Activated CD4-positive, alpha-beta T cell treated with anti-CD3 and anti-CD28 coated beads for 48 hours (primary cell): ENCODE measurements at places on chromosomes 13 and 19.

- no peak for DNase-seq
Measured at GRCh38 chr13:47281991-47282390, 385.1 kb upstream of the HTR2A start.

- no peak for DNase-seq
Measured at GRCh38 chr19:2774953-2775555, 8.0 kb downstream of the SGTA start.

GRCh38 chr19:5317321-5317720, 23.3 kb downstream of the PTPRS start:
- no peak for DNase-seq

- DNase-seq, result no peak
Measured at GRCh38 chr13:86881390-86881789, 789.8 kb upstream of the SLITRK5 start.

- DNase-seq, result no peak
Measured at GRCh38 chr13:66943530-66943929, 286.6 kb downstream of the PCDH9 start.

- peak; percentile 64 for DNase-seq
Measured at GRCh38 chr19:1028062-1028926, 1.9 kb downstream of the CNN2 start.

DNA sequence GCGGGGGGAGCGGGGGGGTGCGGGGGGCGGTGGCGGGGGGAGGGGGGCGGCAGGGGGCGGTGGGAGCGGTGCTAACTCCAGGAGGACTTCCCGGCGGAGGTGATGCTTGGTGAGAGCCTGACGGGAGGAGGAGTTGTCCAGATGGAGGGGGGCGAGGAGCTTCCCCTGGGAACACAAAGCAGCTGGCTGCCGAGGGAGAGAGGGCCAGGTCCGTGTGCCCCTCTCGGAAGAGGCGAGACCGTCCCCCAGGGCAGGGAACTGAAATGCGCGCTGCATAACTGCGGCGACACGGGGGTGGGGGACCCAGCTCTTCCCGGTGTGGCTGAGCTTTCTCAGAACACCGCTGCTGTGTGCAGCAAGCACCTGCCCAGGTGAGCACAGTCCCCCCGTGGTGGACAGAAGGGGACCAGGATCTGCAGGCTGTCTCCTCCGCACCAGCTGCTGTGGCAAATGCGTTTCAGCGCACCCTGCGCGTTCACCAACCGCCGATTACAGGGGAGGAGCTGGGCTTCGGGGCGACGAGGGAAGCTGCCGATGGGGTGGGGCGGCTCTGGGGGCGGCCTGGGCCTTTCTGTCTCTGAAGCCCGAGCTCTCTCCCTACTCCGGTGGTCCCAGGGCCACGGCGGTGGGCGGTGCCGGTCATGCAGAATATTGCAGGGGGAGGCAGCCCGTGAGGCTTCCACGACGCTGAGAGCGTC, 54.7 kb upstream of the F7 start:
- DNase-seq, result no peak

GRCh38 chr13:30446126-30446500, 19.6 kb downstream of the HMGB1 start:
- DNase-seq, result no peak

- peak; percentile 81 for DNase-seq
Measured at GRCh38 chr19:2461751-2462634, 5.2 kb upstream of the LMNB2 start.

DNA sequence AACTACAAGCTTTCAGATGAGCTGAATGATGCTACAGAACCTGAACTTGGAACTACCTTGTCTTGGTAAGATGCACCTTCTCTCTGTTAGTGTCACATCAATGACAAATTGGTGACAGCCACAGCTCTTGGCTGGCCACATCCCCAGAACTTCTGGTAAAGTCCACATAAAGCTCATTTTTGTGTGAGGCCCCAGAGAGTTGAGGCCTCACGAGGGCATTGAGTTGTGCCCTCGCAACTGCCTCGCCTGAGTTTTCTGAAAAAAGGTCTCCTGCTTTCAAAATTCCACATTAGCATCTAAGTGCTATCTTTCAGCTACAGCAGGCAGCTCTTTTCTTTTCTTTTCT, 42.6 kb downstream of the MRPL57 start:
- DNase-seq, result no peak

DNA sequence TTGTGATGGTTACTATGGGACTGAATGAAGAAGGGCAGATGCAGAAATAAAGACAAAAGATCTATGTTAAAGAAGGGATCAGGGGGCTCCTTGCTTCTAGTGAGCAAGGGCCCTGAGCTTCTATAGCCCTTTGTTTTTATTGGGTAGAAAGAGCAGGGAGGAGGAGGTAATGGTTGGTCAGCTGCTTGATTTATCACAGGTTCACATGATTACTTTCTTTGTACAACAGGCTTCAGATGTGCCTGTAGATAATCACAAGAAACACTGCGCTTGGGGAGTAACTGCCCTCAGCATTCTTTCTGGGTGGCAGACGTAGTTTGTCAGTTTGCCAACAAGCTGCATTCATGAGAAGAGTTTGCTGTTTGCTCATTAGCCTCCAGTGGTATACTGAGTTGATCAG, 4.8 kb upstream of the ZNF439 start:
- no peak for DNase-seq

GRCh38 chr19:35153701-35154524, 622 bp upstream of the FXYD5 start:
- peak; percentile 89 for DNase-seq

GRCh38 chr19:29596885-29597525, 9.1 kb upstream of the POP4 start:
- DNase-seq, result no peak

DNA sequence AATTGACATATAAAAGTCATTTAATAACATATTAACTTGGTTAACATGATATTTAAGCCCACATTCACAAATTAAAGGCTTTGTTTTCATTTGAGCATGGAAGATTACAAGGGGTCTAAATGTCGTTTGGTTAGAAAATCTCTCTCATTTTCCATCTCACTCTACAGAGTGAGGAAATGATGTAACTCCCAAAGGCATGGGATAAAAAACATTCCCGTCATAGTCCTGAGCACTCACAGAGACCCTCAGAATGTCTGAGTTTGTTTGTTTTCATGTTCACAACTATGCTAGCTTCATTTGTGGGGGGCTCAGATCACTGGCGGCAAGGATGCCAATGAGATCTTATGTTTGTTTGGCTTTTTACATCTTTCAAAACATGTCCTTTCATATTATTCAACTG, 307.5 kb downstream of the TBC1D4 start:
- no peak for DNase-seq

- DNase-seq, result no peak
Measured at GRCh38 chr13:113990321-113990837, 16.5 kb upstream of the C13orf46 start.

- DNase-seq, result no peak
Measured at GRCh38 chr19:15576526-15577156, 38.4 kb upstream of the CYP4F8 start.

- peak; percentile 85 for DNase-seq
Measured at GRCh38 chr19:18058208-18059009, 28.3 kb downstream of the IL12RB1 start.

GRCh38 chr13:27834095-27834494, 41.8 kb downstream of the GSX1 start:
- DNase-seq, result no peak

DNA sequence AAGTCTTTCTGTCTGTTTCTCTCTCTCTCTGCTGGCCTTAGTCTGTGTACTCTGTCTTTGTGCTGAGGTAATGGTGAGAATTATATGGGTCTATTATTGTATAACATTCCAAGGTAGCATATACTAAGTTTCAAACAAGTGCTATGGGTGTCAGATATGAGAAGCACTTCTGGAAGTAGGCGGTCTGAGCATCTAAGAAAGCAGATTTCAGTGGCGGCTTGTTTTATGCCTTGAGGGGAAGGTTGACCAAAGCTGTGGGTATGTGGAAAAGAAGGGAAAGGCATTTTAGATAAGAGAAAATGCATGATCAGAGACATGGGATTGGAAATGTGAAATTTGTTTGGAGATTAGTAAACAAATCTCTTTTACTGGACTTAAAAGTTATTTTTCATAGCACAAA, 348.5 kb downstream of the RFC3 start:
- no peak for DNase-seq

DNA sequence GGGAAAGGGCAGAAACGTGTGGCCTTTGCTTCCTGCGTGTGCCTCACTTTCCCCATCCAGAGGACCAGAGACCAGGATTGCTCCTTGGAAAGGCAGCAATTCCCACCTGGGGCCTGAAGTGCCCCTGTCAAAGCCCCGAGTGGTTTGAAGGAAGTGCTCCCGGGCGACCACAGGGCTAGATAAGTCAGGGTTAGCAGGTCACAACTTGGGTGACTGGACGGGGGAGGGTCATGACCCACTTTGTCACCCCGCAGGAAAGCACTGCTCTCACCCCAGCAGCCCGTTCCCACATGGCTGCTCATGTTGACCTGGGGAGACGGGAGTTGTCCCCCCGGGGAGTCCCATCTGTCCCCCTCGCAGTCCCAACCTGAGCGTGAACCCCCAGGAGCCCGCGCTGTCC, 459 bp downstream of the PRAM1 start:
- DNase-seq, result no peak

DNA sequence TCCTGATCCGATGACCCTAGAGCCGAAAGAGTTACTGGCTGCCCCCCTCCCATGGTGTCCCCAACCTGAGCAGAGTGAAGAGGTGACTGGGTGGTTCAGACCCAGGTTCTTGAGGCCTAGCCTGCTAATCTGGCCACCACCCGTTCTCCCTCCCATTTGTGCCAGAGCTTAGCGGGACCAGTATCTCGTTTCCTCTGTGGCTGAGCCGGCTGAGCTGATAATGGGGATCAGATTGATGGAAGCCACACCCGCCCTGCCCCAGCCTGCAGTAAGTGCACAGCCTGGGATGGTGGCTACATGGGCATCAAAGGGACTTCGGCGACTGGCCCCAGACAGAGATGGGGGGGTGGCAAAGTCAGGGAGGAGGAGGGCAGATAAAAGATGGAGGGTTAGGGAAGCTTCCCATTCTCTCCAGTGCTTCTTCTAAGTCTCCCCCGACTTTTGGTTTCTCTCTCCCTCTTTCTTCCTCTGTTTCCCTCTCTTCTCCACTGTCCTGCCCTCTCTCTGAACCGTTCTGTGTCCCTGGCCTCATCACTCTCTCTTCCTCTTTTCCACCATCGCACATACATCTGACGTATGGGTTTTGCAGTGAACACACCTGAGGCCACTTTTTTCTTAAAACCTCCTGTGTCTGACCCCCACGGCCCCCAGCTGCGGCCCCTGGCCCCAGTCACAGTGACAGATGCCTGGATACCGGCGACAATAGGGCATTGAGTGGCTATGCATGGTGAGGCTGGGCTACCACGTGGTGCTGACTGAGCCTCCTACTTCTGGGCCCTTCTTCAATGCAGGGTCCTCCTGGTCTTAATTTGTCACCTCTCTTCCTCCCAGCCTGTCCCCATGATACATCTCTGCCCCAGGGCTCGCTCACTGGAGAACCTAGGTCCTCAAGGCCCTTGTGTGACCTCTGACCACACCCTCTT, 2.4 kb downstream of the ELAVL3 start:
- no peak for DNase-seq

- no peak for DNase-seq
Measured at GRCh38 chr13:41935501-41935900, 25.4 kb downstream of the VWA8 start.

DNA sequence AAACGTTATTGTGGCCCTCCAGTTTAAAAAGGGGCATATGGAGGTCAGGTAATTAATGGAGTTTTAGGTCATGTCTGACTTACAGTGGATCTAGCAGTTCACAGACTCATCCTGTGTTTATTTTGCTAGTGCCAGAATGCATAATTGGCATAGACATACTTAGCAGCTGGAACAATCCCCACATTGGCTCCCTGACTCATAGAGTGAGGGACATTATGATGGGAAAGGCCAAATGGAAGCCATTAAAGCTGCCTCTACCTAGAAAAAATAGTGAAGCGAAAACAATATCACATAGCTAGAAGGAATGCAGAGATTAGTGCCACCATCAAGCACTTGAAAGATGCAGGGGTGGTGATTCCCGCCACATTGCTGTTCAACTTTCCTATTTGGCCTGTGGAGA, 610.7 kb downstream of the SLITRK5 start:
- DNase-seq, result no peak

GRCh38 chr13:99214232-99214631, 13.6 kb downstream of the UBAC2 start:
- peak; percentile 79 for DNase-seq

DNA sequence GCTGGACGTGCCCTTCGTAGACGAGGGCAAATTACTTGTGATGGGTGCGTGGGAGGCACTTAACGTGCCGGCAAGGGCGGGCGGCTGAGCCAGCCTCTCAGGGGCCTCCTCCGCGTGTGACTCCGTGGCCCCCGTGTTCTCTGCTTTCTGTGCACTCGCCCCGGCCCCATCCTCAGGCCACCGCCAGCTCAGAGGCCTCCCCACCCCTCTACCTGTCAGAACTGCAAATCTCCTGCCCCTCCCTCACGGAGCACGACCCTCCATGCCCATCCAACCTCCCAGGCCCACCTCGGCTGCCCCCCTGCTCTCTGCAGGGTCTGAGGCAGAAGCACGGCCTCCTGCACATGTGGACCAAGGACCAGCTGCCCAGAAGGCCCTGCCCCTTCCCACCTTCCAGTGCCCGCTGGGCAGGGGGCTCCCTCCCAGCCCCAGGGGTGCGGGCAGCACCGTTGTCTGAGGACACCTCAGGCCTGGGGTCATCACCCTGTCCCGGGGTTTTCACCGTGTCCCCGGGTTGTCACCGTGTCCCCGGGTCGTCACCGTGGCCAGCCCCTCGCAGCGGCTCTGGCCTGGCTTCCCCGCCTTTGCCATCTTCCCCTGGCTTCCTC, 44.5 kb downstream of the TMEM255B start:
- no peak for DNase-seq

- no peak for DNase-seq
Measured at GRCh38 chr13:26386026-26386425, 132.1 kb downstream of the CDK8 start.

DNA sequence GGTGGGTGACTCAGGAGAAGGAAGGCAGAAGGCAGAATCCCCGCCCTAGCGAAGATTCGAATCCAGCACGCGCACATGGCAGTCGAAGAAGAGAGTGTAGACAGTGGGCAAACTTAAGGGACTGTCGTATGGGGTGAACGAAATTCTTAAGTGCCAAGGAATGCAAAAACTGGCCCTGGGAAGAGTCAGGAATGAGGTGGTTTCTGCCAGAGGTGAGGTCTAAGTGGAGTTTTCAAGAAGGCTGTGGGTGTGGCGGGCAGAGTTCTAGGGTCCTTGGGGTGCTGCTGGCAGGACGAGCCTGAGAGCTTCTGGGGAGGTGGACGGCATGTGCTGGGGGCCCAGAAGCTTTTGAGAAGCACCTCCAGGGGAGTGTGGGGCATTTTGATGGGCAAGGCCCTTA, 63.9 kb upstream of the RNF113B start:
- no peak for DNase-seq

GRCh38 chr19:5718579-5719273, 1.2 kb downstream of the LONP1 start:
- peak; percentile 78 for DNase-seq

DNA sequence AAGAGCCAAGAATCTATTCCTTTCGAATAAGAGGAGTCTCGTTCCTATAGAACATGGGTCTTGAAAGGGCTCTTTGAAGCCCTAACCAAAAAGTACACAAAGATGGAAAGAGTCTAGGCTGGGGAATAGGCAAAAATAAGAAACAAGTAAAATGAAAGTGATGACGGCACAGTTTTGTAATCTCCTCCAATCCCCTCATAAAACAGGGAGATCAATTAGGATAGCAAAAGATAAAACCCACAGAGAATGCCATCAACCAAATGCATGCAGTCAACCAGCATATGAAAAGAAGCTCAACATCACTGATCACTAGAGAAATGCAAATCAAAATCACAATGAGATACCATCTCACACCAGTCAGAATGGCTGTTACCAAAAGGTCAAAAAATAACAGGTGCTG, 122.4 kb upstream of the LSM14A start:
- DNase-seq, result no peak
